Suppressor macrophage treated with lipopolysaccharide for 4 hours (primary cell): ENCODE measurements at places on chromosomes 3 and 15.

GRCh38 chr3:65984975-65985374 is 53.7 kb downstream of the MAGI1 start:
- DNase-seq = no peak

DNA sequence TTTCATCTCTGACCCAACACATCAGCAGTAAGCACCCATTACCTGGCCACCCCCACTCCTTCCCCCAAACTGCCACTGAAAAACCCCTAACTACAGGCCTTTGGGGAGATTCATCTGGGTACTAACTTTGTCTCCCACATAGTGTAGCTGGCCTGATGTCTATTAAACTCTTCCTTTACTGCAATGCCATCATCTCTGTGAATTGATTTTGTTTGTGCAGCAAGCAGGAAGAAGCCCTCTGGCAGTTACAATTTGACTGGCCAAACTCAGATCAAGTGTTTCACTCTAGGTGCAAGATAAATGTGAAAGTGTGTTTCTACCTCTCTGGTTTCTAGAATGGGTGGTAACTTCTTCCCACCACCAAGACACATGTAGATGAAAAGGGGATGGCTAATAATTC is 26.7 kb upstream of the OR5K4 start:
- DNase-seq = no peak

- DNase-seq = no peak
Measured at GRCh38 chr3:15271030-15271429, 61.4 kb downstream of the SH3BP5 start.

DNA sequence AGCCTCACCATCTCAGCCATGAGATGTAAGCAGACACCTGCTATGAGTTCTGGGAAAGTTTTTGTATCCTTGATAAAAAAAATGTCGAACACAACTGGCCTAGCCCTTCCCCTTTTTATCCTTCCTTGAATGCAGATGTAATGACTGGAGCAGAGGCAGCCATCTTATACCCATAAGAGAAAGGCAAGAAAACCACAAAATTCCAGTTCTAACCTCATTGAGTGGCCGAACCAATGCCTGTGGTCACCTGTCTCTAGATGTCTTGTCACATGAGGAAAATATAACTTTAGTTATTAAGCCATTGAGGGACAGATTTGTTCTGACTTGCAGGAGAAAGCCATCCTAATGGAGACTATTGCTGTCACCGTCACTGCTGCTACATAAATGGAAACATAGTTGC is 80.4 kb upstream of the SLC6A6 start:
- no peak for DNase-seq

GRCh38 chr3:96844204-96844514 is 29.8 kb downstream of the EPHA6 start:
- DNase-seq = no peak
